Esophagus squamous epithelium (tissue), 5 donors: ENCODE measurements at places on chromosomes 5 and 9.

DNA sequence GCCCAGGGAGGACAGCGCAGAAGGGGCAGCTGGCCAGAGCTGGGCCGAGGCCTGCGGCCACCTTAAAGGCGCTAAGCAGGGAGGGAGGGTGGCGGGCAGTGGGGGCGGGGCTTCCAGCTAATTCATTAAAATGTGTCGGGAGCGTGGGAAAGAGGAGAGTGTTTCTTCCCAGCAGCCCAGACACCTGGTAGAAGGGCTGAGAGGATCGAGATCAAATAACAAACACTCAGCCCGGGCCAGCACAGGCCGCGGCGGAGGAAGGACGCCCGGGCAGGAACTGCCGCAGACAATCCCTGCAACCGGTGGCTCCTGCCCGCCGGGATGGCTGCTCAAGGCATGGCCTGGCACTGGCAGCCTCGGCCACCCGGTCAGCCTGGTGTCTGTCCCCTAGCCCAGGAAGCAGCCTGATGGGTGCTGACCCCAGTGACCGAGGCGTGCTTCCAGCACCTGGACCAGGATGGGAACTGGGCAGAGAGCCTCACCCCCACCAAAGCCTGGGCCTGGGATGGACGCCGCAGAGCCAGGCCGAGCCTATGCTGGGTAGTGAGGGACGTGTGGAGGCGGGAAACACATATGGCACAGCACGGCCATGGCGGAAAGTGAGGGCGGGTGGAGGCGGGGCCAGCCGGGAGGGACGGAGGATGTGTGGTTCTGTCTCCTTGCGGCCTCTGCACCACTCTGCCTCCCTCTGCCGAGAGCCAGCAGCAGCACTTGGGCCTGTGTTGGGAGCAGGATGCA is 3.2 kb upstream of the NRARP start:
- DNase-seq = no peak

DNA sequence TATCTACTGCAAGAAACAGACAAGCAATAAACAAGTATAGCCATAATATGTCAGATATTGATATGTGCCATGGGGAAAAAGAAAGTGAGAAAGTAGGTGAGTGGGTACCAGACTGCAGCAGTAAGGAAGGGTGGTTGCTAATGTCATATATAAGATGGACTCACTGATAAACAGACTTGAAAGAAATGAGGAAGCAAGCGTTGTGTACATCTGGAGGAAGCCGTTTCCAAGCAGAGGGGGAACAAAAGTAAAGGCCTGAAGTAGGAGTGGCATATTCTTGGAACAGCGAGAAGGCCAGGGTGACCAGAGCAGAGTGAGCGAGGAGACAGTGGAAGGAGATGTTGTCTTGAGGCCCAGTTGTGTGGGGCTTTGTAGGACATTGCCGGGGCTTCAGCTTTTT is 142.2 kb upstream of the MAP3K1 start:
- DNase-seq = no peak

- DNase-seq = peak; percentile 44
These were observed 192.5 kb downstream of the CD180 start for GRCh38 chr5:67003935-67004729.

- no peak for DNase-seq
These were observed 23.9 kb downstream of the TPPP start for GRCh38 chr5:669111-669841.

DNA sequence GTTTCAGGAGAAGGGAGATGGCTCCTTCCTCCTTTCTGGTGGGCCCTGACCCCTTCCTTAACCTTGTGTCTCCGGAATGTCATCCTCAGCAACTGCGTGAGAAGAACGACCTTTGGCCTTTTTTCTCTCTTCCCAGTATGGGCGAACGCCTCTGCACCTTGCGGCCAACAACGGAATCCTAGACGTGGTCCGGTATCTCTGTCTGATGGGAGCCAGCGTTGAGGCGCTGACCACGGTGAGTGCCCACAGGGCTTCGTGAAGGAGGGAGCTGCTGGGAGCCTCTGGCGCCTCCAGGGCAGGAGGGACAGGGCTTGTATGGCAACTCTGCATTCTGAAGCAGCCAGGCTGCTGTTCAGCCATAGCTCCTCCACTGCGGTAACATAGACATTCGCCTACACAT is 68.0 kb upstream of the CTSL start:
- DNase-seq = no peak
